ENCODE measurements at places on chromosomes 12 and 14. TPM values are rescaled to one million over a fixed set of nuclear protein-coding genes. Genes with fewer than 3 reads are reported as not detected.

DNA sequence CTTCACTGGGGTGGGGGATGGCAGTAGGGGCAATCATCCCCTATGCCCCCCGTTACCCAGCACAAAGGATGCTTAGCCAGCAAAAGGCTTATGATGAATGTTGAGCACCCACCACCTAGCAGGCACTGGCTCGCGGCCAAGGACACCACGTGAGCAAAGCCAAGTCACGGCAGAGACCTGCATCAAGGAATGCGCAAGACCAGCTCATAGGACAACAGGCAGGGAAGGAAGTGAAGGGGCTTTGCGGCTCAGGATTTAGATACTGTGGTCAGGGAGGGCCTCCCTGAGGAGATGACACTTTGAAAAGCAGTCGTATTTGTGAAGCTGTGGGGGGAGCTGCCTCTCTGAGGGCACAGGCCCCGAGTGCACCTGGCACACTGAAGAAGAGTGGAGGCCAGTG is 32.8 kb downstream of the SH2B3 start:
- H3K27me3 ChIP-seq: no peaks in the 10 kb centered on the region
- H3K4me1 ChIP-seq: peaks cover 96% of the 10 kb centered on the region
- H3K27ac ChIP-seq: peak overlapping the region; percentile 98

LTBP2 gene
- polyA plus RNA-seq: 0.36 TPM

CLEC2A gene
- polyA plus RNA-seq: not detected

ADAM20 gene
- not detected for polyA plus RNA-seq

All from CD4-positive, alpha-beta memory T cell (primary cell).